ENCODE measurements at places on chromosomes 7 and 10.

DNA sequence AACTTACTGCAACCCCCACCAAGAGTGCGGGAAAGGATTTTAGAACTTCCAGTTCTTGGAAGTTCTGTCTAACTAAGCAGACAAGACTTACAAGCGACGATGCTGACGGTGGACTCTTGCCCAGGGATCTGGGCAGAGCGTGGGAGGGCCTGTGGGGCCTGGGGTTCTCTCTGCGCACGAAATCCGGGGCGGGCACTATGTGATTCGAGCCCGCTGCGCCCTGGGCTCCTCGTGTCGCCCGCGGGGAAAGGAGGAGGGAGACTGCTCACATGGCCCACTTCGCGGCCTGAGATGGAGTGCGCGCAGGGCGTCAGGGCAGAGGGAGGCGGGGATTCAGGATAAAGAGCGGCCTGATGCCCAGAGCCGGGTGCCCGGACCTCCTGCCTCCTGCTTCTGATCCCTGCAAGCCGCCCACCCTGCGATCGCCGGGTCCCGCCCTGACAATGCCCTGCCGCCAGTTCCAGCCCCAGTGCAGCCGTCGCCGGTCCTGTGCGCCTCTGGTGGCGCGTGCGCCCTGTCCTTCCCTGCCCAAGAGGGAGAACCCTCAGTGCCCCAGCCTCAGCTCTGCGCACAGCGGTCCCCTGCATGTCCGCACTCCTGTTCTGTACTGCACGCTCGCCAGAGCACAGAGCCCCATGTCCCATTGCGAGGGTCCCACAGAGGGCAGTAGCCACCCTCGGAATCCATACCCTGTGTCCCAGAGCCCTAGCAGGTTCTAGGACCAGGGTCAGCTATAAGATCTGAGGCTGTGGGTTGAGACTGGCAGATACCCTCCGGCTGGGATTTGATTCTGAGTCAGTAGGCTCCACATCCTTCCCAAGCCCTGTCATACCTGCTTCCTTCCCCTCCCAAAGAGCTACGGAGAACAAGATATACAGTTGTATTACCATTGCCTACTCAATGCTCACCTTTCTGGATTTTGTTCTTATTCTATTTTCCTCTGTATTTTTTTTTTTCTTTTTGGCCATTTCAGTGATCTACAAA is 99.4 kb upstream of the TMEM106B start:
- DNase-seq = no peak

DNA sequence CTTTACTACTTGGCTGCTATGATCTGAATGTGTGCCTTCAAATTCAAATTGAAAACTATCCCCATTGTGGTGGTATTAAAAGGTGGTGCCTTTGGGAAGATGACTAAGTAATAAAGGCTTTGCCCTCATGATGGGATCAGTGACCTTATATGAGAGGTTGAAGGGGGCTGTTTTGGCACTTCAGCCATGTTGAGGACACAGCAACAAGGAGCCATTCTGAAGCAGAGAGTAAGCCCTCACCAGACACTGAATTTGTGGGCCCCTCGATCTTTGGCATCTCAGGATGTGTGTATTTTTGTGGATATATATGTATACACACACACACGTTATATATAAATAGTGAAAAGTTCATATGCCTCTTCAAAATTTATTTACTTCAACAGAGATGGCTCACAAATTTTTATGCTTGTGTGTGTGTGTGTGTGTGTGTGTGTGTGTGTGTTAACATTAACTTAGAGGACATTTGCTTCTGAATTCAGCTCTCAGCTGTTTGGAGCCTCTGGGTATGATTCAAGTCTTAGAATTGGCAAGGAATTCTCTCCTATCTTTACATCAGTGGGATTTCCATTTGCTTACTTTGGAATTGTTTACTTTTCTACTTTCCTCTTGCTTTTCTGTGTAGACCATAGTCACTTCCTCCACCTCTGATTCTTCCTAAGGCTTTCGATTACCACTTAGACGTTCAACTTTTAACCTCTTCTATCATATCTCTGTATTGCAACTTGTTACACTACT is 66.6 kb downstream of the MAGI2 start:
- no peak for DNase-seq

DNA sequence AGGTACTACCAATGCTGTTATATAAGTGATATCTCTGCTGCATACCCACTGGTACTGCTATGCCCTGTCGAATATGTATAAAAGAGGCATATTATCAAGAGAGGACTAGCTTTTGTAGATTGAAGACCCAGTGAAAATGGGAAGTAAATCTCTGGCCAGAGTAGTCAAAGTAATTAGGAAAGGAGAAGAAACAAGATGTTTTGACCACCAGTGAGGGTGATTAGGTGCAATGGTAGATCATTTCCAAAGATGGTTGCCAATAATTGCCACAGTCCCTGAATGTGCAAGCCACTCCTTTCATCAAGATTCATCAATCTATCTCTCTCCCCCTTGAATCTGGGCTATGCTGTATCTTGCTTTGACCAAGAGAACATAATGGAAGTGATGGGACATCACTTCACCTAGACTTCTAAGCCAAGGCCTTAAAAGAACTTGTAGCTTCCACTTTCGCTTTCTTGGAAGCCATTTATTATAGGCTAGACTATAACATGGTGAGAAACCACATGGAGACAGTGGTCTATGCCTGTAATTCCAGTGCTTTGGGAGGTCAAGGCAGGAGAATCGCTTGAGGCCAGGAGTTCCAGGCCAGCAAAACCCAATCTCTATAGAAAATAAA is 52.6 kb upstream of the ST8SIA6 start:
- no peak for DNase-seq

DNA sequence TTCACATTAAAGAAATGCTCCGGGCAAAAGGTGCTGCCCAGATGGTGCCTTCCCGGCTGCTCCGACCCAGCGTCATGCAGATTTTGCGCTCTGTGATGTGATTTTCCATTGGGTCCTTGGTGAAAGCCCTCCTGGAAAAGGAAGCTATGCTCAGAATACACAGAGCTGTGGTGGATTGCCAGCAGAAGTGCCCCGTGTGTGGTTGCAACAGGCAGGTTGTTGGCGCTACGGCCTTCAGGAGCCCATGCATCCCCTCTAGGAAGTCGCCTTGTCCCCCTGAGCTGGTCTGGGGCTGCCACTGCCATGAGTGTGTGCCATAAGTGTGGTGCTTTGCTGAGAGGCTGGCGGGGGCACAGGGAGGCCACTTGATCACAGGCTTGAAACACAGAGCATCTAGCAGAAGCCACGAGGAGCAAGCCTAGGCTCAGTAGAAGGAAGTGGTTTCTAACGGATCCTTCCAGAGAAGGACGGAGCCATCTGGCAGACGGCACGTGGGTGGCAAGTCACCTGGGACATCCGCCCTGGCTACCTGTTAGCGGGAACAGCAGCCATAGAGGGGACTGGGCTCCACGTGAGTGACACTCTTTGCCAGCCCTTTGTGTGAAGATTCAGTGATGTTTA is 210.9 kb downstream of the CUX1 start:
- no peak for DNase-seq
